A549 (cell line): ENCODE measurements at places on chromosomes 12 and 14.

DNA sequence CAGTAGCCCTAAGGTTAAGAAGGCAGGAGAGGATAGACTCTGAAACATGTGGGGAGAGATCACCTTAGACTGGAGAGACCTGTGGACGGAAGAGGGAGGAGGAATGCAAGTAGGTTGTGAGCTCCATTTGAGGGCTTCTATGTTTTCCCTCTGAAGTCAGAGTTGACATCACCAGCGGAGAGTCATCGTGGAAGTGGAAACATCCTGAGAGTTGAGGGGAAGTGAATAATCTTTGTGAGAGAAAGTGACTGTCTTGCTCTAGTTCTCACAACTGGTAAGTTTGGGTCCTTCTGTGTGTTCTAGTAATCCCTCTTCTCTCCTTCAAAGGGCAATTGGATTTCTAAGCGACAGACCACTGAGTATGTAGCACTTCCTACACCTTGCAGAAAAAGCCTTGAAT lies 103.6 kb upstream of the CCND2 start:
- DNase-seq: no peak

GRCh38 chr14:69951263-69951662 lies 72.0 kb downstream of the SMOC1 start:
- DNase-seq: no peak

DNA sequence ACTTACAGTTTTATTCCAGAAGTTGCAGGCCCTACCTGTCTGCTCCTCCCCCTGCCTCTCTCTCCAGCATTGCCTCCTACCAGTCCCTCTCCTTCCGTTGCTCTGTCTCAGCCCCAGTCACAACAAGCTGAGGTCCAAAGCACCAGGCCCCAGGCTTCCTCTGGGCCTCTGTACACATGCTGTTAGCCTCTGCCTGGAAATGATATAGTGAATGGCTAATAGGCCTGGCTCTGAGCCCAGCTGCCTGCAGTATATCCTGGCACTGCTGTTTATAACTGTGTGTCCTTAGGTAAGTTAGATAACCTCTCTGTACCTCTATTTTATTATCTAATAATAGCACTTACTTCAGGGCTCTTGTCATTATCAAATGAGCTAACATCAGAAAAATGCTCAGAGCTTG lies 114.9 kb upstream of the PWP1 start:
- DNase-seq: no peak

GRCh38 chr12:12195516-12195915 lies 71.3 kb downstream of the LRP6 start:
- no peak for DNase-seq

- no peak for DNase-seq
These were observed 54.2 kb upstream of the JDP2 start for GRCh38 chr14:75373616-75374015.

DNA sequence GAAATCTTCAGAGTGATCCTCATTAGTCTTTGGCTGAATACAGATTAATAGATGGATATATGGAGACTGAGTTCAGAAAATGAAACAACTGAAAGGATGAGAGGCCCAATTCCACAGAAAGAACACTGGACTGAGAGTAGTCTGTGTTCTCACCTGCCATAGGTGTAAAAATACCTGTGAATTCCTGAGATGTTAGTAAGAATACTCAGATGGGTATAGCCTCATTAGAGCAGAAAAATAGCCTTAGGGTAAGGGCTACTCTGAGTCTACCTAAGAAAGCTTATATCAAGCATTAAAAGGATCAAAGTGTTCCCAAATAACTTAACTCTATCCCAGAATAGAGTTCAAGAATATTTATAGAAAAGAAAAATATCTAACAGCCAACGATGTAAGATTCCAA lies 1510.3 kb upstream of the SEL1L start:
- no peak for DNase-seq

- DNase-seq: no peak
These were observed 309.6 kb downstream of the LRFN5 start for GRCh38 chr14:41916313-41916712.

DNA sequence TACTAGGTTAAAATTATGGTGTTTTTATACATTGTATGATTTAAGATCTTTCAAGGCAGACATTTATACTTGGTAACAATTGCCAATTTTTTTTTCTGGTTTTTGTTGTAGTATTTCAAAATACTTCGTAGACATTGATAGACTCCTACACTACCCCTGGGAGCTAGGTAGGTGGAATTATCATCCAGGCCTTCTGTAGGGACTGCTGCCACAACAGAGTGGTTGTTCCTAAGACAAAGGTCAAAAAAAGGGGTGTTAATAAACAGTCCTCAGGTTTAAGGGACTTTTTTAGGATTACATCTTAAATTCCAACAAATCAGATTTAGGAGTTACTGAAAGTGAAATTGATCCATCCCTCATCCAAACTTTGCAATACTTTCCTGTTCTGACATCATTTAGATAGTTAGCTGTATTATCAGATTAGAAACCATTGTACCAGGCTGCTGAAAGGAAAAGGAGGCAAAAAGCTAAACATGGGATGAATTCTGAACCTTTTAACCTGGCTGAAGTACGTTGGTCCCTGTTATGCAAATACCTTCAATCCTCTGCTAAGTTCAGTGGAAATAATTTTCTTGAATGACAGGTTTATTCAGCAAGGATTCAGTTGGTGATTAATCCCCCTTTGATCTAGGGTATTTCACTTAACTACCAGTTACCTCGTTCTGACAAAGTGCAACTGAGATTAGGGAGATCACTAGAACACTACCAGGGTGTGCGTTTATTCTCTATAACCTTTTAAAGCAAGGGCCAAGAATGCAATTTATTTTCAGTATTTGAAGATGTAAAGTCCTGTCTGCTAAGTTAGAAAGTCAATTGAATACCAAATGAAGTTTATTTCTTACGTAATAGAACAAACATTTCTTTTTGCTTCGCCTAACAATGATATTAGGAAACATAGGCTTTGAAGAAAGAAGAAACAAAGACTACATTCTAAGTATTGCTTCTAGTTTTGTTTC lies 23.2 kb downstream of the AP5M1 start:
- DNase-seq: no peak

GRCh38 chr12:16606201-16606849 lies 363 bp upstream of the LMO3 start:
- DNase-seq: no peak

GRCh38 chr12:47385653-47386052 lies 305.9 kb upstream of the AMIGO2 start:
- no peak for DNase-seq

DNA sequence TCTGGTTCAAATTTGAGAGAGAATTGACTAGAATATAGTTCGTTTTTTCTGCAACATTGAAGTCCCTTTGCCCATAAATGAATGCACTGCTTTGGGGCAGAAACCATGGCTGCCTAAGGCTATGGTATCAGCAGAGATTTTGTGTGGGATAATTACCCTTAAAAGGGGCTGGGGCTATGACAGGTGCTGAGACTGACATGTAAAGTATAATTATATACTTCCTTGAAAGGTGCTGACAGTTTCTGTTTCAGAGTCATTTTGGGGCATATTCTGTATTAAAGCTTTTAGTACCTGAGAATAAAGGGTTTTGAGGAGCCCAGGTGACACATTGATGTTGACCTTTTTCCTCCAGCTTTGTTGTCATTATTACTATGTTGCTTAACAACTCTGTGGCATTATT lies 150.3 kb upstream of the PTPRQ start:
- no peak for DNase-seq

GRCh38 chr12:123910057-123910456 lies 62.6 kb downstream of the CCDC92 start:
- no peak for DNase-seq

- DNase-seq: no peak
These were observed 67.2 kb downstream of the PTPRR start for GRCh38 chr12:70853326-70853725.

GRCh38 chr12:65923228-65923627 lies 98.9 kb downstream of the HMGA2 start:
- no peak for DNase-seq

GRCh38 chr12:46960681-46961080 lies 118.7 kb upstream of the PCED1B start:
- DNase-seq: no peak

DNA sequence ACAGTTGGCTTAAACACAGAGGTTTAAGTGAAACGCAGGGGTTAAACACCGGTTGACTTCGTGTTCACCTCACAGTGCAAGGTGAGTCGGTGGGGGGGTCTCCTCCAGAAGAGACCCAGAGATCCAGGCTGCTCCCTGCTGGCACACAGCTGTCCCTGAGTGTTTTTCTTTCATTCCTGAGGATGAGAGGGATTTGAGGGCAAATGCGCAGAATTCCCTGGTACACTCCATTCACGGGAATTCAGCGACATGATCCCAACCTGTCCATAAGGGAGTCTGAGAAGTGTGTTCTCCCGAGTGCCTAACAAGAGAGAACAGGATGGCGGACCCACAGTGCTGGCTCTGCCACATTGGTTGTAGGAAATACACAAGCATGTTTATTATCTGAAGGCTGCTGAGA lies 107.2 kb upstream of the ESRRB start:
- DNase-seq: no peak

DNA sequence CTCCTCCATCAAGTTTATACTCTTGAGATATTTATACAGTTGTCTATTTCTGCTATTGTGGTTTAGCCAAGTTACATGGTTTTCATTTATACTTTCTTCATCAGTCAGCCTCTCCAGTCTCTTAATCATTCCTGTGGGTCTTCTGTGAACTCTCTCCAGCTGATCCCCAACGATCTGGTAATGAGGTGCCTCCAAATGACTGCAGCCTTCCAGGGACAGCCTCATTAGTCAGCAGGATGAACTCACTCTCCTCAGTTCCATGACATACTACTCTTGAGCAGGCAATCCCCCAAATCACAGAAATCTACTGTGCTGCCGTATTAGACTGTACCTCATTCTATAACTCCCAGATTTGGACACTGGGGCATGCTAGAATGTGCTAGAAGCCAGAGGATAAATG lies 15.3 kb downstream of the AREL1 start:
- DNase-seq: no peak

- DNase-seq: no peak
These were observed 15.7 kb downstream of the OR10P1 start for GRCh38 chr12:55652352-55652751.

GRCh38 chr14:35594616-35595015 lies 60.7 kb downstream of the INSM2 start:
- no peak for DNase-seq

GRCh38 chr12:124797321-124797720 lies 66.3 kb downstream of the SCARB1 start:
- DNase-seq: no peak

- DNase-seq: no peak
These were observed 7.3 kb downstream of the SPRYD3 start for GRCh38 chr12:53071591-53072551.

DNA sequence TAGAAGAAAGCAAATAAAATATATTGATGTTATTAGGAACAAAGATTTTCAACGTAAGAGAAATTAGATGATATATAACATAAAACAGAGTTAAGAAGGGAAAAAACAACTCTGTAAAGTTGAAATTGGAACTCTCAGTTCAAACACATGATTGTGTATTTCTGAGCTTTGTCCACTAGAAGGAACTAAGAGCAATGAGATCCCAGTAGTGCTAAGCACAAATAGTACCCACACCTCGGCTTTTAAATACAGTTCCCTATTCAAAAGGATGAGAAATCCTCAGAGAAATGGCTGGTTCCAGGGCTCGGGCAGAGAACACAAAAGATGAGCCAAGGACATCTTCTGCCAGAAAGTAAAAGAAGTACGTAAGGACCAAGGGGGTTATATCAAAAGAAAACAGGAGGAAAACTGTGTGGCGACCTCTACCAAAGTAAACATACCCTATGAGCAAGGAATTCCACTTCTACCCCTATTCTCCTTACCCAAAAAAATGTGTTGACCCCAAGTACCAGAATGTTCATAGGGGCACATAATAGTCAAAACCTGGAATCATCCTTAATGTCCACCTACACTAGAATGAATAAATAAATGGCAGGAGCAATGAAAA lies 96.6 kb downstream of the SPTSSA start:
- peak; percentile 51 for DNase-seq

GRCh38 chr12:67472539-67472938 lies 176.0 kb upstream of the DYRK2 start:
- no peak for DNase-seq

DNA sequence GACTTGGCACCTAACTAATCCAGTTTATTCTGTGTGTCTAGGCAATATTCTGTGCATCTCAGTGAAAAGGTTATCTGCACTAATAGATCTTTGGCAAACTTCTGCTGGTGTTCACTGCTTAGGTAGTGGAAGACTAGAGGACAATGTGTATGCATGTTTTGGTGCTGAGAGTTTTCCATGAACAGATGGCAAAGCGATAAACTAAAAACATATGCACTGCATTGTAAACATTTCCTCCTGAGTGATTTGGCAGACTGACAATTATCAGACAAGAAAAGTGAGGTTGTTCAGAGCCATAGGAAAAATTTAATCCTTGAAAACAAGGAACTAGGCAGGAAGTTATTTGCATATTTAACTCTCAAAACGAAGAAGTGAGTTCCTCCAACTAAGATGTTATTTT lies 400.4 kb downstream of the ATP23 start:
- no peak for DNase-seq

DNA sequence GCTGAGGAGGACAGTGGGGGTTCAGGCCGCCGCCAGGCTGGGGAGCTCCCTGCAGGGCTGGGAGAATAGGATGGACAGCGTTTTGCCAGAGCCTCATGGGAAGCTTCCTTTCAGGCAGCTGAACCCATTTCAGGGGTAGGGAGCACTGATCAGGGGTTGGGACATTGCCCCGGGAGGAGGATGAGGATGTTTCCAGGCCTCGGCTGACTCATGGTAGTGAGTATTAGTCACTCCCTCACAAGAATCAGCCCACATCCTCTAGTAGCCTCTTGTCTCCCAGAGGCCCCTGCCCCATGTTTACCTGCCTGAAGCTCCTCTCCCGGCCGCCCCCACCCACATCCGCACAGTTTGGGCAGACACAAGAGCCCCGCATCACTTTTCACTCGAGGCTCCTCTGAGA lies 89.8 kb downstream of the ZFP36L1 start:
- DNase-seq: peak; percentile 71

DNA sequence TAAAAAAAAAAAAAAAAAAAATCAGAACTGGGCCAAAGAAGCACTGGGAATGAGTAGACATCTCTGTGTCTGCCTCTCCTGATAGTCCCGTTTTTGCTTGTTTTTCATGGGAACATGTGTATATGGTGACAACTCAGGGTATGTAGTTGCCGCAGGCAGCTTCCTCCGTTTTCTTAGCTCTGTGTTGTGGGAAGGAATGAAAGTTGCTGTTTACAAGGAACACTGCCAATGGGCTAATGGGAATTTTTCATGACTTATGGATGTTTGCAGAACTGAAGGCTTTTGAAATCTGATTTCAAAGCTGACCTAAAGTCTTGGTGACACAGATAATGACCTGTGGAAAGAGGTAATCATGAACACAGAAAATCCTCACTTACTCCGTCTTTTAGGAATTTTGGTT lies 146.4 kb upstream of the BTG1 start:
- no peak for DNase-seq

GRCh38 chr14:34796902-34797301 lies 78.3 kb downstream of the BAZ1A start:
- no peak for DNase-seq

GRCh38 chr14:68040633-68041369 lies 221.2 kb downstream of the RAD51B start:
- no peak for DNase-seq
